Nephron progenitor cell (in vitro differentiated cells): ENCODE measurements at places on chromosomes 12 and 14.
A peak's percentile ranks its signal among the peaks of the same experiment; 100 is the strongest.

- DNase-seq, result no peak
Measured at GRCh38 chr14:35378425-35379233, 25.9 kb downstream of the NFKBIA start.

DNA sequence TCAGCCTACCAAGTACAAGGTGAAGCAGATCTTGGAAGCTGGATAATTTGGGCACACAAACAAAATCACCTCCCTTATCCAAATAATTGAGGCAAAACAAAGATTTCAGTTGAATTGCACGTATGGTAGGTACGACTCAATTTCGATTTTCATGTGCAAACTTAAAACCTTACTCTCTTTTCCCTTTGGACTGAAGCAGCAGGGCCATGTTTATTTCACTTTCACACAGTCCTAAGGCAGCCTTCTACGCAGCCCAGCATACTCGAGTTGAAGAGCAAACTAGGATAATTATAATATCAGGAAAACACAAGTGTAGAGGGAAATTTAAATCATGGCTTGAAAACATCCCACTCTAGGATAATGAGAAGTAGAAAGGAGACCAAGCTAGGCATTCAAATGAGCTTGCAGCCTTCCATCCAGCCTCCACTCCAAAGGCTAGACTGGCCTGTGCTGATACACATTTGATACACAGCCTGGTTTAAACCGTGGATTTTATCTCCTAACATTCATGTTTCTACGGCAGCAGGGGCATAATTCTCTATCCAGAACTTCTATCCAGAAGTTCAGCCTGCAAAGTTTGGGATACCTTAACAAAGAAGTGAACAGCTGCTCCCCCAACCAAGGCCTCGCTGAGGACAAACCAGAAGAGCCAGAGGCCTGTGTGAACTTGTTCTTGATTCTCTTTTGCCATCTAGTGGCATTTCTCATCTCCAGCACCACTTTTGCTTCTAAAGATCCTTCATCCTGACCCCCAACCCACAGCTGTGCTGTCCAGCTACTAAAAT is 2.4 kb upstream of the RNASE7 start:
- DNase-seq, result peak; percentile 30

DNA sequence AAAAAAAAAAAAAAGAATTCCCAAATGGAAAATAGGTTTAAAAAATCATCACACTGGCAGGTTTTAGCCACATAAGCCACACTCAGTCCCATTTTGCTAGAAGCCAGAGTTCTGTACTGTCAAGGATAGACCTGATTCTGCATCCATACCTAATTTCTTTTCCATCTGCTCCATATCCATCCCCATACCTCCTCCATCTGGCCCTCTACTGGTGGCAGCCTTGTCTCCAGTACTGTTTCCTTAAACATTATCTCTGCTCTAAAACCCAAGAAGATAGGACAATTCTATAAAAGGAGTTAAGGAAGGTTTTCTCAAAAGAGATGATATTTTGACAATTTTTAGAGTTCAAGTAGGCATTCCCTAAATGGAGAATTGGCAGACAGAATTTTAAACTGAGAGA is 26.0 kb upstream of the RXYLT1 start:
- DNase-seq, result no peak

DNA sequence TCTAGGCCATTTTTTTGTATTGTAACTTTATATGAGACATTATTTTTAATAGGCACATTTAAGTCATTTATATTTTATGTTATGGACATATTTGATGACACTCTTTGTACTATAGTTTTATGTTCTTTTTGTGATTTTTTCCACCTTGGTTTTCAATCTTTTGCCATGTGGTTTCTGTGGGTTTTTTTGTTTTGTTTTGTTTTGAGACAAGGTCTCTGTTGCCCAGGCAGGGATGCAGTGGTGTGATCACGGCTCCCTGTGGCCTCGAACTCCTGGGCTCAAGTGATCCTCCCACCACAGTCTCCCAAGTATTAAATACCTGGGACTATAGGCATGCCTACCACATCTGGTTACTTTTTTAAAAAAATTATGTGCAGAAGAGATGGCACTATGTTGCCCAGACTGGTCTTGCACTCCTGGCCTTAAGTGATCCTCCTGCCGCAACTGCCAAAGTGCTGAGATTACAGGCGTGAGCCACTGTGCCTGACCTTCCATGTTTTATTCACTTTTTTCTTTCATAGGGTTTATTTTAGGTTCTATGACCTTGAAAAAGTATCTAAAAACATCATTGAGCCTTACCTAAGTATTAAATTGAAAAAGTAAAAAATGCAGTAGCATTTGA is 16.3 kb downstream of the MSRB3 start:
- DNase-seq, result no peak

DNA sequence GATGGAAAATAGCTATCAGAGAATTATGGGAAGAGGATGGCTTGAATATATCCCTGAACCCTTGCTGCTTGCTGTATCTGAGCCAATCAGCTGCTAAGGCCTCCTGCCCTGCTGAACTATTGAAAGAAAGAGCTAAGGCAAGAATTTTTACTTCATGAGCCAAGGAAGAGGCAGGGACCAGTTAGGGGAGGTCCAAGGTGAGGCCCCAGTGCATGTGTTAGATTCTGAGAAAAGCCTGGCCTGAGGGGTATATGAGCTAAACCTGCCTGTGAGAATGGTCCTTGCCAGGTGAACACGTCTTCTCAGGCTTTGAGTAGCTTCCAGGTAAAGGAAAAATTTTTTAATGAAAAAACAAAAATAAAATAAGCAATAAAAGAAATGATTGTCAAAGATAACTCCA is 218.0 kb downstream of the SYT1 start:
- no peak for DNase-seq

- no peak for DNase-seq
Measured at GRCh38 chr12:96500693-96501092, 11.3 kb downstream of the CFAP54 start.

DNA sequence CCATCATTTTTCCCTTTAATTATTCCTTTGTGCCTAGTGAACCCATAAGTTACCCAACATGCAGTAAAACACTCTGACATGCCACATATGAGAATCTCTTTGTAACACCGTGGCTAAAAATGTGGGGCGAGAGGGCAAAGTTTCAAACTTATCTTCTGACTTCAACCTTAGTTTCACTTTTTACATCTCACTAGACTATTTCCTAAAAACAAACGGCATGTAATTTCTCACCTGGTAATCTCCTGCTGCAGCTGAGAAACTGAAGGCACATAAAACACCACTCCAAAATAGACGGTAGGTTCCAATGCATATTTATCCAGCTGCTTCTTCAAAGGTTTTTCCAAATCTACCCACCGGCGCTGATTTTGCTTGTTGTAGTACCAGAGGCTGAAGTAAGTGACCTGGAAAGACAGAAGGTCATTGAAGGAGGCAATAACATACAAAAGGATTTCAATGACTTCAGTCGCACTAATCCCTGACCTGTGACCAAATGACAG is 37.9 kb downstream of the PTPN21 start:
- peak; percentile 19 for DNase-seq

GRCh38 chr14:22918804-22919600 is at the start of gene RBM23:
RBM23 (minus strand) TSS chr14:22919149.
- peak; percentile 100 for DNase-seq

DNA sequence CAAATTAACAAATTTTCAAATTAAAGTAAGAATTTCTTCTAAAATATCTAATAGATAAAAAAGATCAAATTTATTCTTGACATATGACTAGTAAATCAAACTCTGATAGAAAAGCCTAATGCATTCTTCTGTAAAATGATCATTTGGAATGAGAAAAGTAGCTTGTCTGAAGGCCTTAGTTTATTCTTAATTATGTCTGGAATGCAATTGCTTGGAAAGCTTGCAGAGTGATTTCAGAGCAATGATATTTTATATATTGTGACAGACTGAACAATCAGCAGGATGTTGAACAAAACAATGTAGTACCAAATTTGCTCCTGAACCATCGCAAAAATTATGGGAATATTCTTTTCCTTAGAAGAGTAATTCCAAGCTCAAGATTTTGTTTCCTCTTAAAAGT is 789.6 kb upstream of the NOVA1 start:
- DNase-seq, result no peak

GRCh38 chr12:55847603-55848291 is 5.0 kb upstream of the MMP19 start:
- peak; percentile 44 for DNase-seq

GRCh38 chr12:106114447-106115068 is 24.2 kb downstream of the NUAK1 start:
- no peak for DNase-seq

DNA sequence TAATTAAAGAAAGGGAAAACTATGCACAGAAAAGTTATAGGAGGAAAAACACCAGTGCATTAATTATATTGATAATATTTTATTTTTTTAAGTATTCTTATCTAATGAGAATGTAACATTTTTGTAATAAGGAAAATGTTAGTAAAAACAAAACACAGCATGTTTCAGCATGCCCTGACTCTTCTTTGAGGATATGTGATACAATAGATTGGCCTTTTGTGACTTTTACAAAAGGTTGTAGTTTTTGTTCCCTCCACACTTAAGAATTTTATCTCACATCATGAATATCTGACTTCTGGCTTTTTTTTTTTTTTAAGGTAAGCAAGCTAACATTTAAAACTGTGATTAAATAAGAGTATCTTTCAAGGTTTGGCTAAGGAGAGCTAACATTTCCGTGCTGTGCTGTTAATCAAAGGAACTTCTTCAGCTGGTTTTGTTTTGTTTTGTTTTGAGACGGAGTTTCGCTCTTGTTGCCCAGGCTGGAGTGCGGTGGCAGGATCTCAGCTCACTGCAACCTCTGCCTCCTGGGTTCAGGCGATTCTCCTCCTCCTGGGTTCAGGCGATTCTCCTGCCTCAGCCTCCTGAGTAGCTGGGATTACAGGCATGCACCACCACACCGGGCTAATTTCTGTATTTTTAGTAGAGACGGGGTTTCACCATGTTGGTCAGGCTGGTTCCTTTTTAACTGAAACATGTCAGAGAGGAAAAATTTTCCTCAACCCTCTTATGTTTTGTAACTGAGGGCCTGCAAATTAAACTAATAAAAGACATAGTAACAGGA is 30.8 kb upstream of the RESF1 start:
- DNase-seq, result no peak

GRCh38 chr12:48157889-48158370 is 615 bp upstream of the ASB8 start:
- no peak for DNase-seq

- no peak for DNase-seq
Measured at GRCh38 chr12:77689510-77690086, 141.1 kb upstream of the NAV3 start.

DNA sequence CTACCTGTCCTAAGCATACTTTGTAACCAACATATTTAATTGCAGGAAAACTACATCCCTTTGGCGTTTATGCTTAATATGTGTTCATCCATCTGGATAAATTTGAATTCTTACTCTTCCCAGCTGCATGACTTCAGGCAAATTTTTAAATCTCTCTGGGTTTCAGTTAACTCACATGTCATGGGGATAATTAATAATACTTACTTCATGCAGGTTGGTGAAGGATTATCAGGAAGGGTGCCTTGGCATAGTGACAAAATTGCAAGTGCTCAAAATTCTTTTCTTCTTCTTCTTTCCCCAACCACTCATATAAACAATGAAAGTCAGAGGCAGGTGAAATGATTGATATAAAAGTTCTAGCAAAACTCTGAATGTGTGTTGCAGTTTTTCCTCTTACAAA is 15.9 kb downstream of the SYT10 start:
- no peak for DNase-seq
